ENCODE measurements at places on chromosomes 7 and 10.

DNA sequence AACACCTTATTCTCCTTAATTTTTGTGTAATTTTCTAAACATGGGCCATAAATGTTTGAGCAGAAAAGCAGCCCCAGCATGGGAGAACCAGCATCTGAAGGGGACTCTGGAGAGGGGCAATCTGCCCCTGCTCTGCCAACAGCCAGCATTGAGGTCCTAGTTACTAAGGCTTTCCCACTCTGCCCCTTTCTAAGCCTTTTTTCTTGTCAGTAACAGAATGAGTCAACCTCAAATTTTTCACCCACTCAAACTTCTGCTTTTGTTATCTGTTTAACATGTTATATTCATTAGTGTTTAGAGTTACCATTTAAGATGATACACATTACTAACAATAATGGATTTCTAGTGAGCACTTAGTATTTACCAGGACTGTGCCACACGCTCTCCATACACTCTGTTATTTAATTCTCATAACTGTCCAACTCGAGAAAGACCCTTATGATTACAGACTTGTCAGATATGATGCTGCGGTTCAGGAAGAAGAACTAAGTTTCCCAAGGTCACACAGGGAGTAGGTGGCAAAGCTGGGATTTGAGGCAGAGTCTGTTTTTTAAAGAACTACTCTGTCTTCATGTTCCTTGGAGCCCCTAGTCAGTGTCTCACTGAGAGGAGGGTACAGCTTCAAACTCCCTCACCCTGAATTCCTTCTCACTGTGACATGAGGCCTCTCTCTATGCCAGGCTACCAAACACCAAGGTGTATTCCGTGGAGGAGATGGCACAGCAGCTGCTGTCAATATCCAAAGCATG lies 19.9 kb upstream of the GPAM start:
- no peak for DNase-seq

DNA sequence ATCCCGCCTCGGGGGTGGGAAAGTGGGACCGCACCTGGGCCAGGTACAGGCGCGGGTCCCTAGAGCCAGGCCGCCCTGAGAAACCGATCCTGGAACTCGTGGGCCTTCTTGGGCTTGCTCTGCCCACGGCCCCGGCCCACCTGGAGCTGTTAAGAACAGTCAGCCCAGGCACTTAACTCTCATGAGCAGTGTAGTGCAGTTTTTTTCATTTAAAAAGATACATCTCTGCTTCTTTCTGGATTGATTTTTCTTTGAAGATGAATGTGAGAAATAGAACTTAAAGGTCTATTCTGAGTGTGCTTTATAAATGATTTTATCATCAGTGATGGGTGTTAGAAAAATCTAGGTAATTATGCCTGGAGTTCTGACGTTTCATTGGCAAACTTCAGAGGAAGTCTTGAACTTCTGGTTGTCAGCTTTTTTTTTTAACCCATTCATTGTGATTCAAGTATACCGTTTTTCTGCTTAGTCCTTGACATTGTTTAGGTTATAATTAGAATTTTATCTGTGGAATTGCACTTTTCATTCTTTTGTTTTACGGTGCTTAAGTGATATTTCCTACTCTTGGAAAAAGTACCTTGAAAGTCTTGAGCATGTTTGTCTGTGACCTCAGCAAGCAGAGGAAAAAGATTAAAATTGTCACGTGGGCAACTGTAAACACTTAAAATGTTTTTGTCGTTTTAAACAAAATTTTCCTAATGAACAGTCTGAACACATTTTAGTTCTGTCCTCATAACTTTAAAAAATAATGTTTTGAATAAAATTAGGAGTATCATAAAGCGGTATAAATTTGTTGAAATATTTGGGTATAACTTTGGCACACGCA lies 906 bp downstream of the CDK1 start:
- DNase-seq: no peak

DNA sequence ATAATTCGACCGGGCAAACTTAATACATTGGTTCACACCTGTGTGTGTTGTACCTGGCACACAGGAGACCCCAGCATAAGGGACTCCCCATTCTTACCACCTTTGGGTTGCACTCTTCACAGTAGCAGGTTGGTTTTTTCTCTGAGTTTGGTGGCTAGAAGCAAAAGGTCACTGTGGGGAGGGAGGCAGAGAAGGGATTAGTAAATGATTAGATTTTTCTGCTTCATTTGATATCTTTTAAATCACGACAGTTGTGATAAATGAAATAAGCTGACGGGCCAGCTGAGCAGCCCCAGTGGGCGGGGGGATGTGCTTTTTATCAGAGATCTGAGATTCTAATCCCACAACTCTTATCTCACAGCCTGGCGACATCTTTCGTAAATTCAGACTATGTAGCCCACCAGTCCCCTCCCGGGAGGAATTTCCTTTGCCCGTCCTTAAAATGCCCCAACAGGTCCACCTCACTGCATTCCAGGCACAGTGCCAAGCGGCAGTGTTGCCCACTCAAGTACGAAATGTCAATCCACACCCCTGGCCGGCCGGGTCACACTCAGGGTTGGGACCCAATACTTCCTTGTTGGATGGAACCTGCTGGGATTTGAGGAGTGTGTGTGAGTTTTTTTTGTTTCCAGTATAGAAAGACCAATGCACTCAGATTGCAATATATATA lies 10.5 kb upstream of the KCP start:
- DNase-seq: peak; percentile 94

DNA sequence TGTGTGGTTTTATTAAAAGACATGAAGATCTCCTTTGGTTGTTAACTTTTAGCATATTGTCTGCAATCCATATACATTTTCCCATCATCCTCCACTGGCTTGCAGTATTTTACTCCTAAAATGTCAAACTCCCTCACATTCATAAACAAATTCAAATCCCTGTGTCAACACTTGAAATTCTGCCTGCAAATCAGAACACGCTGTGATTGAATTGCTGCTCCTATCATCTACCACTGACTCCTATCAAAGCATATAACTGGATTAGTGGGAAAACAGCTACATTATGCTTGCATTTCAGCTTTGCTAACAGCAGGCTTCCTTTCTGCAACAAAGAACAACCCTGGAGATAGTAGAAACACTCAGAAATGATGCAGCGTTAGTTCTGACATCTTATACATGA lies 281.8 kb upstream of the HGF start:
- DNase-seq: no peak

DNA sequence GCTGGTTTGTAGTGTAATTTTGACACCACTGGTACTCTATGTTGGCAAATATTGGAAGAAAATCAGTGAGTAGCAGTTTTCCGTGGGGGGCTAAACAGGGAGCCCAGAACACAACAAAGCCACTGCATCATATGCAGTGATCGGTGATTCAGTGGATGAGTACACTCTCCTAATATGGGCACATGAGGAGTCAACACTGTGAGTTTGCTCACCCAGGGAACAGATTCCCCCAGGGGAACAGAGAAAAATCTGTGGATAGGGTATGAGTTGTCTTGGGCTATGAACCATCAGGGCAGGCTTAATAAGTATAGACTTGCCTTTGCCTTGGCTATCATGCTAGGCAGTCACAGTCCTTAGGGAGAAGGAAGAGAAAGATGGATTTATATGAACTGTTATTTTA lies 227.7 kb upstream of the SEMA3E start:
- no peak for DNase-seq

DNA sequence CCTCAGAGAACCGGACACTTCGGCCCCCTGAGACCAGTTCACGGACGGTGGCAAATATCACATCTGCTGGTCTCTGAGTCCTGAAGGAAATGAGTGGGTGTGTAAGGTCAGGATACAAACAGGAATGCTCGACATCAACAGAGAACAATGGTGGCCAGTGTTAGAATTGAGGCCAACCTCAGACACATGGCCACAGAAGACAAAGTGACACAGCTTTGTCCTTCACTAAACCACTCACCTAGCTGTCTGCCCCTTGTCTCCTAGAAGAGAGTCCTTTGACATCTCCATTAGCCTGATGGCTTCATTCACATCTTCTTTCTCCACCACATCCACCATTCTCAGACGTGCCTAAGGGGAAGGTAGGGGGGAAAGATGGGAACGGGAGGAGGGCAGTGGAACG lies 4.3 kb downstream of the COPS6 start:
- DNase-seq: no peak

DNA sequence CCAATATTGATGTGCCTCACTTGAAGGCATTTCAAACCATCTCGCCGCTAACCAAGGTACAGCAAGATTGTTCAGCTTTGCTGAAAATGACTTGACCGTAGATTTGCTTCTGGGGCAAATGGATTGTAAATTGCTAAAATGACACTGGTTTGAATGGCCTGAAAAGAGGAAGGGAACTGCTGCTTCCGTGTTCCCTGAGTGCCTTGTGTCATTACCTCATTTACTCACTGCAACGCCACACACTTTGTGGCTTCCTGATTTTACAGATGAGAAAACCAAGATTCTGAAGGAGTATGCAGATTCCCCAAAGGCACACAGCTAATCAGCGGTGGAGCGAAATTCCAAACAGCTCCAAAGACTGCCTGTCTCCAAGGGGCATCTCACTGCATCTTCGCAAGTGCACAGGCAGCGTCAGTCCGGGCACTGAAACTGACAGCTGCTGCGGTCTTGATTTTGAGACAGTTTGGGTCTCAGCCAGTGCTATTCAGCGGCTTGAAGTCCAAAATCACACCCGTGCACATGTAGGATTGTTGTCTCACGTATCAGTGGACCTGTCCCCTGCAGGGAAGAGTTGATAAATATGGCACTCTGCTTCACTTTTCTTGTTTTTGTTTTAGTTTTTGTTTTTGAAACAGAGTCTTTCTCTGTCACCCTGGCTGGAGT lies 290.9 kb downstream of the DPP6 start:
- no peak for DNase-seq

- DNase-seq: no peak
Measured at GRCh38 chr7:105268511-105269392, 120.0 kb downstream of the SRPK2 start.

GRCh38 chr7:102874166-102874829 lies 38.5 kb upstream of the LRRC17 start:
- DNase-seq: no peak

GRCh38 chr10:3791974-3792633 lies 7.1 kb upstream of the KLF6 start:
- no peak for DNase-seq

GRCh38 chr10:89609833-89610346 lies 35.2 kb downstream of the PANK1 start:
- no peak for DNase-seq

- DNase-seq: no peak
Measured at GRCh38 chr10:18282094-18282493, 141.9 kb downstream of the CACNB2 start.

GRCh38 chr10:49111320-49111698 lies 4.0 kb downstream of the VSTM4 start:
- DNase-seq: no peak

DNA sequence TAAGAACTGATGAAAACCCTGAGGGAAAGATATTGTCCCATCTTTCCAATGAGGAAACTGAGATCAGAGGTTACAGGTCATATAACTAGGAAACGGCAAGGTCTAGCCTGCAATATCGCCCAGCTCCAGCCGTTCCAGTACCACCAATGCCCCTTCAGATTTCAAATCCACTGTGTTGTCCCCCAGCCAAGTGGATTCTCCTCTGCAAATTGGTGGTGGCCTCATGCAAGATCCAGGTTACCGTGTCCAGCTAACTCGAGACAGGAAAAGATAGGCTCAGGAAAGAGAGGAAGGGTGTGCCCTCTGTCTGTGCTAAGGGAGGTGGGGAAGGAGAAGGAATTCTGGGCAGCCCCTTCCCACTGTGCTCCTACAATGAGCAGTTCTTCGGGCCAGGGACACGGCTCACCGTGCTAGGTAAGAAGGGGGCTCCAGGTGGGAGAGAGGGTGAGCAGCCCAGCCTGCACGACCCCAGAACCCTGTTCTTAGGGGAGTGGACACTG lies 25.3 kb downstream of the PRSS2 start:
- no peak for DNase-seq

DNA sequence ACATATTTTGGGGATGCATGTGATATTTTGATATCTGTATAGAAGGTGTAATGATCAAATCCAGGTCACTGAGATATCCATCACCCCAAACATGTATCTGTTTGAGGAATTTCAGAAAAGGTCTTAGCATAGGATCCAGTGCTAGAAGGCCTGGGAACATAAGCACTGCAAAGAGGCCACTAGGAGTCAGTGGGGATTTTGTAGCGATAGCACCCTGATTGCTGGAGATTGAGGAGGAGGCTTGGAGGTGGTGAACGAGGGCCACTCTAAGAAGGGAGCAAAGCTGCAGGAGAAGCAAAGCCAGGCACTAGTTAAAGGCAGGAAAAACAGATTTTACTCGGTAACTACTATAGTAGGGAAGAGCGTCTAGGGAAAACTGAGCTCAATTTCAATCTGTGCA lies 324.0 kb downstream of the LHFPL3 start:
- DNase-seq: no peak

DNA sequence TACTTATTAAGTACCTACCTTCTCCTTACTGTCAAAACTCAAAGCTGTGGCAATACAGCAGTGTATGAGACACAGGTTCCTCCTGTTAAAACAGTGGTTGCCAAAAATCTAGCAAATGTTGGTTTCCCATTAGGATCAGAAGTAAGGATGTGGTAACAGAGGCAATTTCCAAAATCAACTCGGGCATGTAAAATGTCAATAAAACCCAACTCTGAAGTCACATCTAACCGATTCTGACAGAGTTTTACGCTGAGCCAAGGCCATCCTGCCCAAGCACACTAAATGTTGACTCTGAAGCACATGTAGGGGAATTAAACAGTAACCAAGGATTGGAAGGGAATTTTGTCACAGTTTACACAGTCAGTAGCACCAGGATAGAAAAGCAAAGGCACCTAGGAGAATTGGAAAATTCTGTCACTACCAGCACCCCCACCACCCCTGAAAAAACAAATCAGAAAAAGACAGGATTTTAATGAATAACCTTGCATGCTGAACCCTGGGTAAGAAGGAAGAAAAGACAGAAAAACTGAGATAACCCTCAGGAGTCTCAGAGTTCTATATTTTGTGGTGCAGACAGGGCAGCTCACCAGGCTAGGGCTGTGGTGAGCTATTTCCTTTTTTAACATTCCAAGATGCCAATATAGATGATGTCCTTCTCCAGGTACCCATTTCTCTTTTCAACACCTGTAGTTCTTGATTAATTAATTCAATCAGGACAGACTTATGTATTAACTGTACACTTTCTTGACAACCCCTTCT lies 119.5 kb downstream of the DOCK4 start:
- DNase-seq: no peak

- DNase-seq: no peak
Measured at GRCh38 chr7:14739168-14739840, 163.2 kb downstream of the DGKB start.

DNA sequence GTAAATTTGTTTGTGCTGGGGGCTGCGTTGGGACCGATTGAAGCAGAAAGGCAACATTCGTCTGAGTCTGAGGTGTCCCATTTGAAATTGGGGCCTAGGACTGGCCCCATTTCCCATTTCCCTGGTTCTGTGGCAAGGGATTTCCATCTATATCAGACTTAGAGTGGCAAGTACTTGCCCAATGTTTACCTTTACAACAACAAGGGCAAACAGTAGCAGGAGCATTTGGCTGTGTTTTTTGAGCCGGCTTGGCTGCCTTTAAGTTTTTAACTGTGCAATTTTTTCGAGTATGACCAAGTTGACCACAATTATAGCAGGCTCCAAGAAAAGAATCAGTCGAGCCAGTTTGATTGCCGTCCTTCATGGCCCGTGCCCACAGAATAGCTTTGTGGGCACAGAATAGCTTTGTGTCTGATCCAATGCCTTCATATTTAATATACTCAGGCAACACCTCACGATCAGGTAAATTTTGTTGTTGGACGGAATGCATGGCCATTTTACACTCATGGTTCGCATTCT lies 4.7 kb upstream of the CYP17A1 start:
- DNase-seq: no peak
